ENCODE measurements at places on chromosomes 7 and 10. TPM values are rescaled to one million over a fixed set of nuclear protein-coding genes. Genes with fewer than 3 reads are reported as not detected.

Gene BUD31
- total RNA-seq, result 121 TPM

Gene ANKRD30A
- total RNA-seq, result not detected

Gene AGR2
- total RNA-seq, result 163 TPM

Gene GTF2IRD1
- total RNA-seq, result 23.7 TPM

Gene MACC1
- total RNA-seq, result 19.2 TPM

Gene CARD11
- total RNA-seq, result 3.3 TPM

Gene SPDYE2
- not detected for total RNA-seq

Gene ODAD2
- under 0.01 TPM for total RNA-seq

Gene GPNMB
- 57.0 TPM for total RNA-seq

Gene PILRA
- not detected for total RNA-seq

Gene COBL
- total RNA-seq, result 4.1 TPM

Gene OR2F2
- not detected for total RNA-seq

Gene GDF2
- total RNA-seq, result not detected

Gene GNG11
- total RNA-seq, result 0.38 TPM

Gene DYNC1I1
- total RNA-seq, result not detected

Gene TAS2R3
- total RNA-seq, result 3.9 TPM

Gene NEUROG3
- not detected for total RNA-seq

Gene CYP3A7
- total RNA-seq, result not detected

Gene FAM180A
- total RNA-seq, result not detected

Gene ERVW-1
- not detected for total RNA-seq

Gene AMZ1
- not detected for total RNA-seq

Gene KCND2
- total RNA-seq, result under 0.01 TPM

Gene EFCAB10
- 0.51 TPM for total RNA-seq

Gene ITGB1
- 1,469 TPM for total RNA-seq

Gene CEP55
- total RNA-seq, result 2.0 TPM

Gene WIPF3
- total RNA-seq, result under 0.01 TPM

Gene GFRA1
- under 0.01 TPM for total RNA-seq

Gene SFTPD
- 0.79 TPM for total RNA-seq

Gene ENTPD7
- total RNA-seq, result 19.0 TPM

Gene RASA4B
- total RNA-seq, result 0.79 TPM

Gene NEUROD6
- total RNA-seq, result not detected

Gene SLC29A3
- 0.53 TPM for total RNA-seq

Gene C10orf105
- total RNA-seq, result not detected

Gene AOAH
- not detected for total RNA-seq

Gene NT5C3A
- total RNA-seq, result 49.8 TPM

Gene ASZ1
- total RNA-seq, result not detected

Gene PDE1C
- total RNA-seq, result under 0.01 TPM

Gene SLC26A3
- not detected for total RNA-seq

Gene OR2A5
- total RNA-seq, result not detected

Gene HOXA6
- total RNA-seq, result not detected

Gene DOCK4
- 10.1 TPM for total RNA-seq

Gene EN2
- total RNA-seq, result not detected

Gene TBXAS1
- total RNA-seq, result 0.26 TPM

Gene CDHR3
- total RNA-seq, result 0.51 TPM

Gene MKX
- total RNA-seq, result 2.3 TPM
